Inflammatory macrophage treated with lipopolysaccharide for 1 hour (primary cell): ENCODE measurements at places on chromosomes 6 and 20.

DNA sequence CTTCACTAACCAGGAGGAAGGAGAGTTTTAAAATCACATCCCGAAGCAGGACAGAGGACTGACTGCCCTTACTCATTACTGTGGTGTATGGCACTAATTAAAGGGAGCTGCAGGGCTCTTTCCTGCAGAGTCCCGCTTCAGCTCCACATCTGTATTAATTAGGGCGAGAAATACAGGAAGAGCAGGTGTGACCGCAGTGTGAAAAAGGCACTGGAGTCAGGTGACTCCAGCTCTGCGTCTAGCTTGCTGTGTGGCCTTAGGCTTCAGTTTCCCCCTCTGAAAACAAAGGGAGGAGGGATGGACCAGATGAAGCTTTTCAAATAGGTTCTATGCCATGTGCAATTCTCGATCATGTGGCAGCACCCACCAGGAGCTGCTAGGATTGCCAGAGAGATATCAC, 34.0 kb downstream of the KIAA1755 start:
- DNase-seq = no peak

GRCh38 chr6:151012321-151013294, 147.1 kb downstream of the MTHFD1L start:
- DNase-seq = no peak

GRCh38 chr6:108677894-108678293, 117.2 kb downstream of the FOXO3 start:
- DNase-seq = no peak

DNA sequence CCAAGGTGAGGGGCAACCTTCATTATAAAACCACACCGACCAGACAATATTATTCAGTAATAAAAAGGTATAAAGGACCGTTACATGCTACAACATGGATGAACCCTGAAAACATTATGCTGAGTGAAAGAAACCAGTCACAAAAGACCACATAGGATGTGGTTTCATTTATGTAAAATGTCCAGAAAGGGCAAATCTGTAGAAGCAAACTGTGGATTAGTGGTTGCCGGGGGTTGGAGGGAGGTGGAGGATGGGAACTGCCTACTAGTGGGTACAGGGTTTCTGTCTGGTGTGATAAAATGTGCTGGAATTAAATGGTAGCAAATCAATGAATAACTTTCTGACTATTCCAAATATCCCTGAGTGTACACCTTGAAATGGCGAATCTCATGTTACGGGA, 10.2 kb upstream of the PRND start:
- DNase-seq = no peak

DNA sequence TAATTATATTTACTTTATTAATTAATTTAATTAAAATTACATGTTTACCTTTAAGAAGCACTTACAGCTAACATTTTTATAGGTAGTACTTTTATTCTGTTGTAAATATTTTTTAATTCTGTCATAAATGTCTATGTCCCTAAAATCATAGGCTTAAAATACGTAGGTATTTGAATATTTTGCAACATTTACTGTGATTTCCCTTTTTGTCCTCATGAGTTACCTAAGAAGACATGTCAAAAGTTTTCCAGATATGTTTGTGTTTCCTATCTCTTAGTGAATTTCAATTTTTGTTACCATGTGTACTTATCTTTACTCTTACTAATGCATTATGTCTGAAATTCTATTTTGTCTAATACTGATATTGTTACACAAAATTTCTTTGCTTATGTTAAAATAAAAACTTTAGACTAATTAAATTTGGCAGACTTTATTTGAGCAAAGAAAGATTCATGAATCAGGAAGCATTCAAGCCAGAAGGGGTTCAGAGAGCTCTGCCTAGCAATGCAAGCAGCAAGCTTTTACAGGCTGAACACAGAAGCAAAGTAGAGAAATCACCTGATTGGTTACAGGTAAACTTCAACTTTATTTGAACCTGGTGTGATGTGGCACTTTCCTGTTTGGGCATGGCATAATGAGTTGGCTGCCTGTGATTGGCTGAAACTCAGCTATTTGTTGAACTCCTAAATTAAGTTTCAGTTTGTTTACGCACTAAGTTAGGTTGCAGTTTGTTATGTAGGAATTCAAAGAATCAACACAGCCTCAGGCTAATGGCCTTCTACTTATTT, 123.2 kb upstream of the TMEM170B start:
- peak; percentile 82 for DNase-seq

- DNase-seq = peak; percentile 83
These were observed 38.5 kb downstream of the SOD2 start for GRCh38 chr6:159654483-159655098.

- no peak for DNase-seq
These were observed 4.4 kb downstream of the SRMS start for GRCh38 chr20:63543131-63543530.
